ENCODE measurements at places on chromosomes 2 and 18. TPM values are rescaled to one million over a fixed set of nuclear protein-coding genes. Genes with fewer than 3 reads are reported as not detected.

- peak; percentile 74 for DNase-seq
These were observed 15.3 kb downstream of the CHRNA1 start for GRCh38 chr2:174748948-174749347.

NTSR2 gene
- total RNA-seq: not detected

DNA sequence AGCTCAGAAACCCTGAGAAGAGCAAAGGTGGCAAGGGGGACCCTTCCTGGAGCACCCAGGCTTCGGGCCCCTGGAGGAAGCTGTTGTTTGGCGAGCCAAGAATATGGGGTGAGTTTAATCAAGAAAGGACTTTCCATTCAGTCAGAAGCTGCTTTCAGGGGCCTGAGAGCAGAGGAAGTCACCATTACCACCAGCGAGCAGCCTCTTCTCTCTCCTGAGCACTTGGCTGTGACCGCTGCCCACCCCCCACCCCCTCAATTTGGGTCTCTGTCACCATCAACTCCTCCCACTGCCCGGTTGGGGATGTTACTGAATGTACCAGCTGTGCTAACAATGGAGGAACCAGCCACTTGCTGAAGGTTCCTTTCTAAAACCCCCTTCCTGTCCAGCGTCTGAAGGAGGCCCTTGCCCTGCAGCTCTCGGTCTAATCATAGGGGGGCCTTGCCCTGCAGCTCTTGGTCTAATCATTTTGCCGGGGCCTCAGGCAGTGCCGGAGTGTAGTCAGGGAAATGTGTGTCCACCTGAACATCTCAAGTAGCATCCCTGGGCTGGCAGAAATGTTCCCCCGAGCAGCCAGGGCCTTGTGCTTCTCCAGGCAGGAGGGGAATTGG lies 943 bp downstream of the INPP5D start:
- no peak for DNase-seq

GRCh38 chr2:217277646-217278398 lies 418.0 kb upstream of the TNP1 start:
- peak; percentile 12 for DNase-seq

DNA sequence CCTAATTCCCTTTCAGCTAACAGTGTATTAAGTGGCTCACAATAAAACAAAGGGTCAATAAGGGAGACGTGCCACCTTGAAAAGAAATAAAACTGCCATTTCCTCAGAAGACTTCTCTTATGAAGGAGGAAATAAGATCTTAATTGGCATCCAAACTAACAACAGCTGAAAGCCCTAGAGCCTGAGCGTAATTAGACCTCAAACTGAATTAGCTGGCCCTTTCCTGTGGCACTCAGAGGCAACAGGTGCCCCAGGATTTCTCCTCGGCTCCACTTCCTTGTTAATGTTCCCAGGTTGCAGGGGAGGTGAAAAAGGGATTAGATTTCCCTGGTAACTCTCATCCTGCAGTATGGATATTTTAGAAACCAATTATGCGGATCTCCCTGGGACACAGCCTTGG lies 804.3 kb downstream of the DCDC2C start:
- DNase-seq: no peak

ASTL gene
- total RNA-seq: not detected

DNA sequence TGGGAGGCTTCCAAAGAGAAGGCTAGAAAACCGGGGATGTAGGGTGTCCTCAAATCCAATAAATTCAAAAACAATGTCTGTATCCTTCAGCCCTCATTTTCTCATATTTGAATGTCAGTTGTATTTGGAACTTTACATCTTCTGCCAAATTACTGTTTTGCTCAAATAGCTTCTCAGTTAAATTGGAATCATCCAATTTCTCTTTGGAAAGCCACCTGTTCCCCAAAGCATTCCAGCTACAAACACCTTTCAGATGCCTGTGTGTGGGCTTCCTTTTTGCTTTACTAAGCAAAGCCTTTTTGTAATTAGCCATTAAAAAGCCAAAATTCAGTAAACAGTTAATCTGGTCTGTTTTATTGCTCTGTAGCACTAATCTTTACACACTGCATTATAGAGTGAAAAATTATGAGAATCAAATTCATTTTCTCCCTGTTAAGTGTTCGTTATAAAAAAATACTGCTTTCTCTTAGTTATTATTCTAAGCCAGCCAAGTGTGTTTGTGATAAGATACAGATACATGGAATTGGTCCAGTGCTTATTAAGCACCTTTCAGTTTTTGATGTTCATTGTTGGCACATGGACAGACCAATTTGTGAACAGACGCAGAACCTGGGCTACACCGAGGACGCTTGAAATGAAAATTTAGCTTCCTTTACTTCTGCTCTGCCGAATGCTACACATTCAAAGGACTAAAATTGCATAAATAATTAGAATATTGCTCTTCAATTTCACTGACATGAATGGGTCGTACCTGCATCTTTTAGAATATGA lies 151.6 kb downstream of the RTN4 start:
- DNase-seq: no peak

INHBB gene
- not detected for total RNA-seq

- DNase-seq: no peak
These were observed 131.3 kb downstream of the PIK3C3 start for GRCh38 chr18:42086288-42086687.

RNF181 gene
- 137 TPM for total RNA-seq

B4GALT6 gene
- 2.4 TPM for total RNA-seq

GALNT14 gene
- total RNA-seq: not detected

SNED1 gene
- total RNA-seq: 65.5 TPM

- no peak for DNase-seq
These were observed 73.8 kb upstream of the ACAA2 start for GRCh38 chr18:49886891-49887764.

CFAP210 gene
- total RNA-seq: not detected

RFX8 gene
- not detected for total RNA-seq

DNA sequence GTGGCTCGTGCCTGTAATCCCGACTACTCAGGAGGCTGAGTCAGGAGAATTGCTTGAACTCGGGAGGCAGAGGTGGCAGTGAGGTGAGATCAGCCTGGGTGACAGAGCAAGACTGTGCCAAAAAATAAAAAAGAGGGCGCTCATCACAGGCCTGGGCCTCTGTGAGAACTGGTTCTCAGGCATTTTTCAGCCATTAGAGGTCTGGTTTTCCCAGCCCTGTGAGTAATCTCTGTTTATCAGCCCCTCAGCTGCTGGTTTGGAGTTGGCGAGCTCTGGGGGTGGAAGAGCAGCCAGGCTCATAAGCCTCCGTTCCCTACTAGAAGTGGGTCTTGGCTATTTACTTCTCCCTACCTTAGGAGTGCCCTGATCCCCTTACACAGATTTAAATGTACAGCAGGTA lies 53.1 kb downstream of the CHRNA1 start:
- no peak for DNase-seq

- DNase-seq: no peak
These were observed 227.4 kb downstream of the SS18 start for GRCh38 chr18:25862881-25863600.

GRCh38 chr2:12612671-12613070 lies 104.1 kb upstream of the TRIB2 start:
- no peak for DNase-seq

GRCh38 chr2:37167636-37168180 lies 10.9 kb upstream of the EIF2AK2 start:
- no peak for DNase-seq

HYCC2 gene
- total RNA-seq: 23.9 TPM

GRCh38 chr2:44155666-44156446 lies 12.8 kb upstream of the PPM1B start:
- DNase-seq: no peak

DNA sequence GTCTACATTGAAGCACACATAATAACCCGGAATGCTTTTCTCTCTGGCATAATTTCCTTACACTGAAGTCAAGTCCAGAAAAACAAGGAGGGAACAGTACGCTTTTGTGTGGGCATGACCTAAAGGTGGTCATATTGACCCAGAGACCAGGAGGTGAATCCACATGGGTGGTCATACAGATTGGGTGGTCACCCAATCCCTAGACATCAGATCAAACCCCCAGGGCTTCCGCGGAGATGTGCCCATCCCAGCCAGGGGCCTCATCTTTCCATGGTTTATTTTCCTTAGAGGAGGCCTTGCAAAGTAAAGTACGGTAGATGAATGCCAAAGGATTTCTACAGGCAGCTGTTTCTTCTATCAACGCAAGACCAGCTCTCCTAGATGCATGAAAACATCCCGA lies 38.8 kb downstream of the FAM168B start:
- no peak for DNase-seq

DNA sequence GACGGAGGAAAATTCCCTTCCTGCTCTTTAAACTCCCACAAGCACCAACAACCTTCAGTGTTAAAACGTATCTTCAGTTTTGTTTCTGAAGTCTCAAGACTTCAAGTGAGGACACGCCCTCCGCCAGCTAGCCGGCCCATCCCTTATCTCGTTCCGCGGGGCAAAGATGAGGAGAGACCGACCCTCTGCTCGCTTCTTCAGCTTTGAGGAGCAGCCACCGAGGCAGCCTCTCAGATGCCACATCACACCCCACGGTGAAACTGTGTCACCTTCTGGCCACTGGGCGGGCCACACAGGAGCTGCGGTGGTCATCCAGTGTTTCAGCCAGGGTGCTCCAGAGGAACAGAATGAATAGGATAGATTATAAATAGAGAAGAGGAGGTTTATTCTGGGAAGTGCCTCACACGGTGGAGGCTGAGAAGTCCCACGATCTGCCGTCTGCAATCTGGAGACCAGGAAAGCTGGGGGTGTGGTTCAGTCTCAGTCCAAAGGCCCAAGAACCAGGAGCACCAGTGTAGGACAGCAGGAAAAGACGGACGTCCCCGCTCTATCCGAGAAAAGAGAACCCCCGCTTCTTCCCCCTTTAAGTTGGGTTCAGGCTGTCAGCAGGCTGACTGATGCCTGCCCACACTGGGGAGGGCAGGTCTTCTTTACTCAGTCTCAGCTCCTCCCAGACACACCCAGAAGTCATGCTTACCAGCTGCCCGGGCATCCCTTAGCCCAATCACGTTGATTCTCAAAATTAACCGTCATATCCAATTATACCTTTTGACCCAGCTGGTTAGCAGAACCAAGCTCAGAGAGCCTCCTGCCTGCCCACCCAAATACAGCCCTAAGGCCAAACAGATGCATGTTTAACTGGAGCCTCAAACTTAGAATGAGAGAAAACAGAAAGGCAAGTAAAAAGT lies 399.7 kb upstream of the ID2 start:
- DNase-seq: peak; percentile 27

POTEJ gene
- not detected for total RNA-seq

GRCh38 chr2:168482269-168482668 lies 26.2 kb downstream of the CERS6 start:
- no peak for DNase-seq

GRCh38 chr2:15435474-15435873 lies 125.7 kb downstream of the NBAS start:
- DNase-seq: no peak

C2orf80 gene
- total RNA-seq: not detected

GRCh38 chr18:79455261-79455660 lies 59.5 kb downstream of the NFATC1 start:
- no peak for DNase-seq

DNA sequence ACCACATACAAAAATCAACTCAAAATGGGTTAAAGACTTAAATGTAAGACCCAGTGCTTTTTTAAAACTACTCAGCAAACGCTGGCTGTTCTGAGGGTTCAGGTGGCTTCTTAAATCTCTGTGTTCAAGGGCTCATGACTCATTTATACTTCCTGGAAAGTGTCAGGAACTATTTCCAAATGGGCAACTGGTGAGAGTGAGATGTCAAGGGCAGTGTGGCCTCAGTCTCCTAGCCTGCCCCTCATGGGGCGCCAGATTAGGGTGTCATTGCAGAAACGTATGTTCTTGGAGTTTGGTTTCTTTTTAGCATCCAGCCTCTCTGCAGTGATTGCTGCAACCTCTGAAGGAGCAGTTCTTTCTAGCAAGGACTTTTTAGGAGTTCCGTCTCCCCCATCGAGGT lies 485.4 kb downstream of the TNS1 start:
- DNase-seq: no peak

GRCh38 chr18:29174891-29175290 lies 998.0 kb upstream of the CDH2 start:
- DNase-seq: no peak

- DNase-seq: no peak
These were observed 96.7 kb downstream of the DGKD start for GRCh38 chr2:233450864-233451575.

- no peak for DNase-seq
These were observed 70.0 kb downstream of the CRACDL start for GRCh38 chr2:98866033-98866432.

- no peak for DNase-seq
These were observed 7.9 kb downstream of the GAD1 start for GRCh38 chr2:170824526-170825015.

- DNase-seq: no peak
These were observed 59.6 kb upstream of the CHN1 start for GRCh38 chr2:175064797-175065196.

DNA sequence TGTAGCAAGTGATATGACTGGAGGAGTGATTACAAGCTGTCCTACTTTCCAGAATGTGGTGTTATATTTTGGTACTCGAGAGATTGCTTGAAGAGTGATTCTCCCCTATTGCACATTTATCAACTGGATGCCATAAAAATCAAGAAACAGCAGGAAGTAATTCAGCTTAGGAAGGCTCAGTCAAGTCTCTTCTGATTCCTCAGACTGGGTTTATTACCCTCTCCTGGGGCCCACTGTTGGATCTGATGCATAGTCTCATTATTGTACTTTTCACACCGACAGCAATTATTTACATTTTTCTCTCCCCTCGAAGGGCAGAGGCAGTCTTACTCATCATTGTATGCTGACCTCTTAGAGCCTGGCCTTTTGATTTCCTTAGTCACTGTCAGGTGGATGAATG lies 9.3 kb downstream of the NOSTRIN start:
- DNase-seq: no peak

Data from transverse colon (tissue), 4 donors.